ENCODE measurements at places on chromosomes 13 and 19.
A peak's percentile ranks its signal among the peaks of the same experiment; 100 is the strongest.

DNA sequence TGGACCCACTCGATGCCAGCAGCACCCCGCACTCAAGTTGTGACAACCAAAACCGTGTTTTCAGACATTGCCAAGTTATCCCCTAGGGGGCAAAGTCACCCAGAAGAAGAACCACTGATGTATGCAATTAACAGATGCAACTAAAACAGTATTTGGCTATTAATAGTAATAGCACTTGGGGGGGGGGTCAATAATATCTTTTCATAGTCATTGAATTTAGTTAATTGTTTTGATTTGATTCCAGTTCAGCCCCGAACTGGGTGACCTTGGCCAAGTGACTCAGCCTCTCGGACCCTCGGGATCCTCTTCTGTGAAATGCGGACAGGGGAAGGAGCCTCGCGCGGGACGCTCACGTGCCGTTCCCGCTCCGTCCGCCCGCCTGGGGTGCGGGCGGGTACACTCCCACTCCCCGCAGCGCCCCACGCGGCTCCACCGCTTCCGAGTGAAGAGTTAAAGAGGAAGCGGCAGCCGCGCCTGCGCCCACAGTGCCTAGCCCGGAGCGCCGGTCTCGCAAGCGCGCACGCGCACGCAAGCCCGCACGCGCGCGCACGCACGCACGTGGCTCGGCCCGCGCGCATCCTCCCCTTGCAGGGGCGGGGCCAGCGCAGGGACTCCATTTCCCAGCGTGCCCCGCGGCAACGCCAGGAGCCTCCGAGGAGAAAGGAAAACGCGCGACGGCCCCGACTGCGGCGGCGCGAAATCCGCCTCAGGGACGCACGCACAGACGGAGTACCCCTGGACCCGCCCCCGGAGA lies 435 bp upstream of the DAZAP1 start:
- peak overlapping the region; percentile 51 for H3K4me3 ChIP-seq
- DNase-seq: peak; percentile 99
- H3K27ac ChIP-seq: peak overlapping the region; percentile 73
- peaks cover 56% of the 10 kb centered on the region for H3K4me1 ChIP-seq

DNA sequence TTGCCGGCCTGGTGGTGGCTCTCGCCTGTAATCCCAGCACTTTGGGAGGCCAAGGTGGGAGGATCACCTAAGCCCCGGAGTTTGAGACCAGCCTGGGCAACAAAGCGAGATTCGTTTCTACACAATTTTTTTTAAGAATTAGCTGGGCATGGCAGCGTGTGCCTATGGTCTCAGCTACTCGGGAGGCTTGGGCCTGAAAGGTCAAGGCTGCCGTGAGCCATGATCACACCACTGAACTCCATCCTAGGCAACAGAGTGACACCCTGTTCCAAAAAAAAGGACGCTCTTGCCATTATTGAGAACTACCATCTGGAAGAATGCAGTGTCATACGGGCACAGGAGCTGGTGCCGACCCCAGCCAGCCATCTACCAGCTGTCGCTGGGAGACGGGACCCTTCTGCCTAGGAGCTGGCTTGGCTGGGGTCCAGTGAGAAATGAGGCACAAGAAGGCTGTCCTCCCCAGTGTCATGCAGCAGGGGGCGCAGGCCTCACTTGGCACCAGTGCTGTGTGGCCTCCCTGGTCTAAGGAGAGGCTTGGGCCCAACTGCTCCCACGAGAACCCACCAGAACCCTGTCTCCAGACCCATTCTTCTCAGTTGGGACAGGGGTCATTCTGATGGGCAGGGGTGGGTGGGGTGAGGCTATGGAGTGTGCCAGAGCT lies 12.2 kb upstream of the RELB start:
- no peak overlapping the region for H3K27ac ChIP-seq
- H3K4me3 ChIP-seq: no peak overlapping the region
- DNase-seq: peak; percentile 49
- no peaks in the 10 kb centered on the region for H3K4me1 ChIP-seq
- no peaks in the 10 kb centered on the region for H3K27me3 ChIP-seq
- H3K36me3 ChIP-seq: peaks cover 75% of the 10 kb centered on the region

DNA sequence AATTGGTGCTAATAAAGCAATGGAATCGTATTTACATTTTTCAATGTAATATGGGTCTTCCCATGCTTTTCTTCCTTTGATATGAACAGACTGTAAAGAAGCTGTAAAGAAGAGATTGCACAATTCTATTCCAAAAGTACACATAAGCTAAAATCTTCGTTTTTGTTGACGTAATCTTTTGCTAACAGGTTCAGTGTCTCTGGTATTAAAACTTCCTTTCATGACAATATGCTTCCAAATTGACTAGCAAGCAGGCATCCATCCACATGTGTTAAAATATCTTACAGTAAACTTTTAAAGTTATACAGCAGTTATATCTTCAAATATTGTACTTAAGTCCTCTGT lies 19.3 kb upstream of the SGCG start:
- H3K4me3 ChIP-seq: no peak overlapping the region
- H3K27me3 ChIP-seq: peaks cover 23% of the 10 kb centered on the region
- H3K27ac ChIP-seq: no peak overlapping the region
- H3K36me3 ChIP-seq: no peaks in the 10 kb centered on the region
- H3K4me1 ChIP-seq: no peaks in the 10 kb centered on the region

- peak overlapping the region; percentile 48 for H3K4me3 ChIP-seq
- H3K36me3 ChIP-seq: no peaks in the 10 kb centered on the region
- no peak overlapping the region for H3K27ac ChIP-seq
- DNase-seq: no peak
Observed at GRCh38 chr13:108496362-108497210, 132.8 kb upstream of the MYO16 start.

- peaks cover under 1% of the 10 kb centered on the region for H3K27me3 ChIP-seq
- no peaks in the 10 kb centered on the region for H3K36me3 ChIP-seq
- no peaks in the 10 kb centered on the region for H3K4me1 ChIP-seq
Observed at GRCh38 chr19:28883241-28883693, 329.7 kb downstream of the UQCRFS1 start.

DNA sequence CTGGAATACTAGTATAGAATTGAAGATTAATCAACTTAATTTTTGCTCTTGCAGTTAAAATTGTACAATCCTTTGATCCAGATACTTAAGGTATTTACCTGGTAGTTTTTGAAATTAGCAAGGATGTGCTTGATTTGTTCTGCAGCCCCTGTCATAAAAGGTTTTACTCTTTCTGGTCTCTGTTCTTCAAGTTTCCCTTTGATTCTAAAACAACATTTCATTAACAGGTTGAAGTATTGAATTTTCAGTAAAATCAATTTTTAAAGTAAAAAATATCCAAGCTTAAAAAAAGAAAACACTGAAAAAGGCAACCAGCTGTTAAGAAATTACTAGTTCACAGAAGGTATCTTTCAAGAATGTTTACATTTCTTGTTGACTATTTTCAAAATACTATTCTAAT lies 1.6 kb downstream of the TPT1 start:
- H3K4me3 ChIP-seq: peak overlapping the region; percentile 98
- peaks cover 58% of the 10 kb centered on the region for H3K4me1 ChIP-seq
- peak overlapping the region; percentile 98 for H3K27ac ChIP-seq
- no peak for DNase-seq

DNA sequence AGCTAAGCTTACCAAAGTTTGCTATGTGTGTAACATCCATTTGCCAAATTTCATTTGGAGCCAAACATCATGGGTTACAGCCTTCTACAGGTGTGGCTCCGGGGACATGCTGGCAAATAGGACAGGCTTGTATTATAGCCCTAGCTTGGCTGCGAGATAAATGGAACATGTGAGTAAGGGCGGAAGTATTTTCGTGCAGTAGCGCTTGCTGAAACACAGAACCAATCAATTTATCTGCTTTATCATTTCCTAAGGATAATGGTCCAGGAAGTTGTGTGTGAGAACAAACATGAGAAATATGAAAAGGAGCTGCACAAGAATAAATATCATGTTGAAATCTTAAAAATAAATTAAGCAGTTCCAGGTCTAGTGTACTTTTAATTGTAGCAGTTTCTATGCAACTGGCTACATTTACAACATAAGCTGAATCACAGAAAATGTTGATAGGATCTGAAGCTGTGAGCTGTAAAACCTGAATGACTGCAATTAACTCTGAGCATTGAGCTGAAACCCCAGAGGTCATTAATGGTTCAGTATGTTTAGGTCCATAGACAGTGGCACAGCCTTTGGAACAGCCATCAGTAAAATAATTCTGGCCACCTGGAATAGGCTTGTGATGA lies 22.2 kb upstream of the ZNF100 start:
- no peaks in the 10 kb centered on the region for H3K27me3 ChIP-seq
- H3K4me3 ChIP-seq: no peak overlapping the region
- H3K4me1 ChIP-seq: no peaks in the 10 kb centered on the region

DNA sequence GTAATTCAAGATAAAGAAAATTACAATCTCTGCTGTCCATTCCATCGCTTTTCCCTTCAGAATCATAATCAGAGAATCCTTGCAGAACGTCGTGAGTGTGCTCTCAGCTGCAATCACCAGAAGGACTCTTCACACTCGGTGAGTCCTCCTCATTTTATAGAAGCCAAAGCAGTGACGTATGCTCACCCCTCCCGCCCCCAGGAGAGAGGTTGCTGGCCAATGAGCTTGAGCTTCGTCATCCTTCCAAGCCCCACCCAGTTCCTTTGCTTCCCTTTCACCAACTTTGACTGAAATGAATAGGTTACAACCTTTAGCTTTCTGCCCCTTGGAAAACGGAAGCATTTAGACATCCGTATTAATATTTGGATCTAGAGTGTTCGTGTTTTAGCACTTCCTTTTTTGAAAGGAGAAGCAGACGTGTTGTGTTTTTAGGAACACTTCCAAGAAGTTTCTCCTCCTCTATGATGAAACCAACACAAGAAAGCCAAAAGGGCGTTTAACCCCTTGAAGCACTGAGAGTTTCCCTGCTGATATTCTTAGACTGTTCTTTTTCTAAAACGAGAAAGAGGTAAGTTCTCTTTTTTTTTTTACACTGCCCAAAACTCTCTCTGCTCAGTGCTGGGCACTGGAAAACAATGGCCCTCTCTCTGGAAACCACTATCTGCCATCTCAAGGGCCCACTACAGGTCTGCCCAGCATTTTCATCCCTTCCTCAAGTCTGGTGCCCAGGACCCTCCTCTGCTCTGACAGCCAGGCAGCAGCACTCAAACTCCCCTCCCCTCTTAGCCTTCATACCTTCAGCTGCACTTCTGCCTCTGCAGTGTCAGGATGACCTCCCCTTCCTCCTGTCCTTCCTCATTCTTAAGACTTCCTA lies 44.3 kb upstream of the CEACAM21 start:
- H3K4me3 ChIP-seq: peak overlapping the region; percentile 42
- peaks cover 41% of the 10 kb centered on the region for H3K4me1 ChIP-seq
- no peaks in the 10 kb centered on the region for H3K36me3 ChIP-seq
- H3K27ac ChIP-seq: peak overlapping the region; percentile 63
- no peaks in the 10 kb centered on the region for H3K27me3 ChIP-seq
- peak; percentile 79 for DNase-seq

DNA sequence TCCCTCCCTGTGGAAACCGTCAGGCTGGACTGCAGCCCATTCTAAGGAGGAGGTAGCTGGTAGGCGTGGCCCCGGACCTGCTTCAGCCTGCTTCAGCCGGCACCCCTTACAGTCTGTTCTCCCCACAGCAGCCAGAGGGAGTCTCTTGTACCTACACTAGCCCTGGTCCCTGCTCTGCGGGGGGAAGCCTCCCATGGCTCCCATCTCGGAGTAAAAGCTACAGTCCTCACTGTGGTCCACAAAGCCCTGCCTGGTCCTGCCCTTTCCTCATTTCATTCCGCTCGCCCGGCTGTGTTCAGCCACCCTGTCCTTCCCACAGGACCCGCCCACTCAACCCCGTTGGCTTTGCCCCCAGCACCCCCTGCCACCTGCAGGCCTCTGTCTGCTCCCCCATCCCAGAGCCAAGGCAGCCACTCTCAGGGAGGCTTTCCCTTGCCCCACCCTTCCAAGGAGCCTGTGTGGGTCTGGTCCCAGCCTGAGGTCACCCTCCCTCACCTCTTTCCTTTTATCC lies 1.3 kb downstream of the PGLYRP1 start:
- no peaks in the 10 kb centered on the region for H3K36me3 ChIP-seq
- DNase-seq: no peak
- H3K27ac ChIP-seq: no peak overlapping the region
- H3K4me3 ChIP-seq: no peak overlapping the region
- peaks cover 15% of the 10 kb centered on the region for H3K27me3 ChIP-seq

GRCh38 chr13:58893396-58893795 lies 1261.9 kb downstream of the PCDH17 start:
- DNase-seq: no peak
- no peaks in the 10 kb centered on the region for H3K36me3 ChIP-seq
- H3K27me3 ChIP-seq: no peaks in the 10 kb centered on the region
- H3K4me1 ChIP-seq: no peaks in the 10 kb centered on the region
- H3K4me3 ChIP-seq: no peak overlapping the region

DNA sequence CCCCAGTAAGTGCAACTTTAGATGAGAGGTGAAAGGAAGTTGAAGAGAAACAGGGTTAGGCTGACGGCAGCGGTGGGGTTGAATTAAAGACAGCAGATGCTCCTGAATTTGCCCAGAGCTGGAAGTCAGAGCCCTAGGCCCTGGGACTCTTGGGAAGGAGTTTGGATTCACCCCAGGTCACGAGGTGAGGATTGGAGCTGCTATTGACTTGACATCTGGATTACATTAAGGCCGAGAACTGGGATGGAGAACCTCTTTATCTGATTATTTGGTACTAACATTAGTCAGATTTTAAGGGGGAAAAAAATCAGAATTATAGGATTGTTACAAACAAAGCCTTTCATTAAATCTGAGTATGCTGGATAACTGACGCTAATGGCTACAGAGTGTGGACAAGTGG lies 367.2 kb downstream of the ZNF536 start:
- no peaks in the 10 kb centered on the region for H3K36me3 ChIP-seq
- H3K27me3 ChIP-seq: peaks cover 3% of the 10 kb centered on the region
- H3K4me3 ChIP-seq: no peak overlapping the region
- H3K4me1 ChIP-seq: no peaks in the 10 kb centered on the region

DNA sequence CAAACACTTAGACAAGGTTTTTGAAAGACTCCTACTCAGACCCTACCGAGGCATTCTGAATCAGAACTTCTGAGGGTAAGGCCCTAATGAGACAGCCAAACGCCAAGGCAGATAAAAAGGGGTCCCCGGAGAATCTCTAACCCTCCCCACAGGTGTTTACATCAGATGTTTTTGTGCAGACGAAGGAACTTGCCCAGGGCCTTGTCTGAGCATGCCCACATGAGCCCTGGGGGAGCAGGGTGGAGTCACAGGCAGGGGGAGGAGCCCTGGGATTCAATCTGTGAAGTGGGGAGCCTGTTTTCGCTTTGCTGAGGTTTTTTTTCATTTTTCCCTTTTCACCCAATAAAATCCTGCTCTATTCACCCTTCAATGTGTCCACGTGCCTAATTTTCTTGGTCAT lies 61.6 kb upstream of the MED4 start:
- H3K4me1 ChIP-seq: peaks cover 66% of the 10 kb centered on the region
- H3K36me3 ChIP-seq: no peaks in the 10 kb centered on the region
- peak overlapping the region; percentile 76 for H3K27ac ChIP-seq
- H3K4me3 ChIP-seq: peak overlapping the region; percentile 36

DNA sequence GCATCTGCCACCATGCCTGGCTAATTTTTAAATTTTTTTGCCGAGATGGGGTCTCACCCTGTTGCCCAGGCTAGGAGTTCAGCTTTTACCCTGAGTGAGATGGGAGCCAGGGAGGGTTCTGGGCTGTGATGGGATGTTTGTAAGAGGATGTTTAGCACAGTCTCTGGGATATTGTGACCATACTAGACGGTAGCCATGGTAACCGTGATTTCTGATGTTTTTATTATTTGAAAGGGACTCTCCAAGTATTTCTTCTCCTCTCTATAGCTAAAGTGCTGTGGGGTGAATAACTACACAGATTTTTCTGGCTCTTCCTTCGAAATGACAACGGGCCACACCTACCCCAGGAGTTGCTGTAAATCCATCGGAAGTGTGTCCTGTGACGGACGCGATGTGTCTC lies 10.4 kb downstream of the TSPAN16 start:
- no peaks in the 10 kb centered on the region for H3K27me3 ChIP-seq
- no peak for DNase-seq
- no peaks in the 10 kb centered on the region for H3K4me1 ChIP-seq
- no peaks in the 10 kb centered on the region for H3K36me3 ChIP-seq
